ENCODE measurements at places on chromosomes 16 and 17.

DNA sequence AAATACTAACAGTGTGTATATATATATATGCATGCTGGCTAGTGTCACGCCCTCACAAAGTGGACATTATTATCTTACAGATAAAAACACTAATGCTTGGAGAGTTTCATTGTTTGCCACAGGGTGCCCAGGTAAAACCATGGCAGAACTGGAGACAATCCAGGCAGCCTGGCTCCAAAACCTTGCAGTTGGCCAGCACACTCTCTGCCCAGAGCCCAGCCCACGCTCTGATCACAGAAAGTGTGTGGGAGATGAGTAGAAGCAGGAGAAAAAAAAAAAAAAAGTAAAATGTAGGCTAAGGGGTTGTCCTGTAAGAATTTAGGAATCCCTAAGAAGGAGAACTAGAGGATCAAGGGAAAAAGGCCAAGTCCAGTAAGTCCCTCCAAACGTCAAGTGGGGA, 538.0 kb downstream of the CDH13 start:
- DNase-seq: no peak

GRCh38 chr17:4318596-4318995, 47.9 kb downstream of the UBE2G1 start:
- no peak for DNase-seq

- DNase-seq: no peak
These were observed 68.0 kb downstream of the CNTNAP4 start for GRCh38 chr16:76345163-76345661.

GRCh38 chr17:43372273-43372911, 26.4 kb upstream of the ARL4D start:
- peak; percentile 12 for DNase-seq

- no peak for DNase-seq
These were observed 10.5 kb downstream of the MNT start for GRCh38 chr17:2390199-2390836.

DNA sequence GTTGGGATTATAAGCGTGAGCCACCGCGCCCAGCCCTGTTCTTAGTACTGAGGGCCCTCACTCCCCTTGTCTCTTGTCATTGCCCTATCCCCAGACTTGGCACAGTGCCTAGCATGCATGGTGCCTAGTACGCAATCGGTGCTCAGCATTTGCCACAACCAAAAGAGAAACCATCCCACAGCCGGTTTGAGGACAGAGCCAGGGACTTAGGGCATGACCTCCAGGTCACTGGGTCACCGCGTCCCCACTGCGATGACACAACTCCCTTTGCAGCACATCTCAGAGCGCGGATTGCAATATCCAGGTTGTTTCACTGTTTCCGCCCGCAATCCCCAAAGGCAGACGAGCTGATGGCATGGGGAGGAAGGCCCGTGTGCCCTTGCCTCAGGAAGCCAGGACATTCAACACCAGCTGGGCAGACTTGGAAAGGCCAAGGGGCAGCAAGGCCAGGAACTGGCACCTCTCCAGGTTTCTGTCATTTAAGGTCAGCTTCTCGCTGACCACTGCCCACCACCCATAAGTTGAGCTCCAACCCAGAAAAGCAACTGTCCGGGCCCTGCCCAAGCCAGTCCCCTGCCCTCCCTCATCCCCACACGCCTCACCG, 274.5 kb downstream of the MRTFB start:
- DNase-seq: no peak

GRCh38 chr17:21204935-21205334, 9.0 kb downstream of the TMEM11 start:
- DNase-seq: no peak

DNA sequence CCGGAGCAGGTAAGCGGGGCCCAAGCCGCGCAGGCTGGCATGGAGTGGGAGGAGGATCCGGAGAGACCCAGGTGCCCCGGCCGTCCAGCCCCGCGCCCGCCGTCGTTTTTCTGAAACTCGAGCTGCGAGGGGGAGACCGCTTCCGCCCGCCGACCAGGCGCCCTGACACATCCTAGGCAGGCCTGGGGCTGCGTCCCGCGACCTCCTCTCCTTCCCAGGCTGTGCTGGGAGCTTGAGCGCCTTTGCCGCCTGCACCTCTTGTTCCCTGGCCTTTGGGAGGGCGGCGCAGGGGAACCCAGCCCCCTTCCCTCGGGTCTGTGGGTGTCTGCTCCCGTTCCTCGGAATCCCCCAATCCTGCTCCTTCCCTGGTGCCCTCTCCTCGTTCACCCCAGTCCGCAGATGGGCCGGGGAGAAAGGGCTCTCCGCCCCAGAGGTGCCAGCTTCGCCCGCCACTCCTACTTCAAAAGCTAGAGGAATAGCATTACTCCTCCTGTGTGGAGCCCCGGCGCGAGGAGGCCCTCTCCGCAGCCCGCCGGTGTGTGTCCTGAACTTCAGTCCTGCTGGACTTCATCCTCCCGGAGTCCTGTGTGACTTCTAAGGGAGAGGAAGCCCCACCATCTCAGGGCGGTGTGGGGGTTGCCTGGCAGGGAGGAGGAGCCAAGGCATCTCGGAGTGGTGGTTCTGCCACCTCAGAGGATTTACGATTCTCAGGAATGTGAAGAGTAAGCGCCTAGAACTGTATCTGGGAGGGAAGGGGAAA, 1.0 kb downstream of the NHERF1 start:
- peak; percentile 64 for DNase-seq

DNA sequence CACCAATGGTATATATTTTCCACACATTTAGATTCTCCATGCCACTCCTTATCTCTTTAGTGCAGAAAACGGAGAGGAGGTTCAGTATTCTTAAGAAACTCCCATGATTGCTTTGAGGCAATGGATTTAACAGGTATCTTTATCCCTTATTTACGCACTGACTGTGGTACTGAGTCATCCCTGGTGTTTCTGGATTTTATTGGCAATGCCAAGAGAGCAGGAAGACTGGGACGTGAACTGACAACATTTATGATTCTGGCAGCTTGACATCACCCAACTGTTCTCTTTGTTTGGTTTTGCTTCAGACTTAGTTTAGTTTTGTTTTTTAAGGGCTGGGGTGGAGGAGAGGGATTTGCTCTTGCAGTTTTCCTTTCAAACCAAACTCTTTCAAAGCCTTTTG, 131.4 kb downstream of the WWOX start:
- no peak for DNase-seq

DNA sequence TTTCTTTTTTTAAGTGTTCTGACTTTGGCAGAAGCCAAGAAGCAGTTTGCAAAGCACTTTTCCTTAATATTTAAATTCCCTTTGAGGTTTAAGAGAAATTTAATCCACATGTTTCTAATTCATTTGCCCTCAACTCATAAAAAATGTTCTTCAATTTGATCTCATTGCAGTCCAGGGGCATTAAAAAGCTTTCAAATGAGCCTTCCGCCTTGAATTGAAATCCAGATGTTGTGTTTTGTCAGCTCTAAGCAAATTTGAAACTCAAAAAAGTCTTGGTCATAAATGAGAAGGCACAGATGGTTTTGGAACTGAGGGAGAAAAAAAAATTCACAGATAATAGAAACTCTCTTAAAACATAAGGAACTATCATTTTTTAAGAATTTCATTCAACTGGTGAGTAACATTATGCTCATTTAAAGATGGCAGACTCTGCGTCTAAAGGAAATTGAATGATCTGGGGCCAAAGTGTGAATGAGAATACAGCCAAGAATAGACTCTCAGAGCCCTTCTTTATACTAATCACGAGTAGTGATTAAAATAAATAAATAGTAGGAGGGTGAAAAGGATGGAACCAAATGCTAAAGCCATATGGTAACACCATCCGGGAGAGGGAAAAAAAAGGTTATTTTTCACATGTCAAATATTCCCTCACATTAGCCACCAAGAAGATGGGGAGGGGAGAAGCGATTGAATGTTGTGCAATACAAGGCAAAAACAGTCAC, 1304.7 kb downstream of the CDH8 start:
- DNase-seq: no peak

GRCh38 chr17:69581061-69581961, 166.8 kb downstream of the MAP2K6 start:
- DNase-seq: peak; percentile 10

DNA sequence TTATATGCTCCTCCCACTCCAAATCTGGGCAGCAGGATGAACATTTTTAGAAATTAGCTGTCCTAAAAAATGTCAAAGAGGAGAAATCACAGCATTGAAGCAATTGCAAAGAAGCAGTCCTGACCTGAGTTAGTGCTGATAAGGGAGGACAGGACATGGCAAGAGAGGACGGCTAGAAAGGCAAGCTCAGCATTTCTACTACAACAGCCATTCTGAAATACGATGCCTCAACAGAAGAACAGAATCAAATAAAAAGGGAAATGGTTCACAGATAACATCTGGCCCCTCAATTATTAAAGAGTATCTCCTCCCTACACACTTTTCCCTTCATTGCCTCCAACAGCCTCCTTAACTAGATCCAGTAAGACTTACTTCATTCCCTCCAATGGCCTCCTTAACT, 18.3 kb downstream of the VPS53 start:
- DNase-seq: no peak

- no peak for DNase-seq
These were observed 742 bp upstream of the SLC9A5 start for GRCh38 chr16:67248073-67248400.
